ENCODE measurements at places on chromosomes 7 and 10.

- no peak for DNase-seq
Observed at GRCh38 chr10:46234026-46234425, 52.8 kb upstream of the ANTXRL start.

DNA sequence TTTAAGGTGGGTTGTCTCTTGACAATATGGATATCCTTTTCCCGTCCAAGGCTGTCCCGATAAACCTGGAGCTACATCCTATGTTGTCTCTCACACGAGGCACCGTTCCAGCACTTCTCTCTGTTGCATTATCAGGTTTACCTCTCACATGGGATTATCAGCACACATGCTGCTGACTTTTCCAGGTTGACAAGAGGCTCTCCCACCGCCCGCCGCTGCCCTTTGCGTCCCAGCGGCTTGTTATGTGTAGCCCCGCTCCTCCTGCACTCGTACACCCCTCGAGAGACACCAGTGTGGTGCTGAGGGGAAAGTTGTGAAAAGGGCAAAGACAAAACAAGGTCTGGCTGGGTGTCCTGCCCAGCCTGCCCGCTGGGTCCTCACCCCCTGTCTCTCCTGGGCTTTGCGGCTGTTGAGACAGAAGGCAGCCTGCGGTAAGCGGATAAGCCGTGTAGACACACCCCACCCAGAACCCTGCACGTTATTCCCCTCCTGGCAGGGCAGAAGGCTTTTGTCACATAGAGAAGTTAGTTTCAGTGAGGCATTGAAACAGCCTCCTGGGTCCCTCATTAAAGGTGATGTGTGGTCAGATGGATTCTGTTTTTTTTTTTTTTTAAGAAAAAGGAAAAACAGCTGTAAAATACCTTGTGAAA is 38.7 kb downstream of the UBE3C start:
- no peak for DNase-seq

DNA sequence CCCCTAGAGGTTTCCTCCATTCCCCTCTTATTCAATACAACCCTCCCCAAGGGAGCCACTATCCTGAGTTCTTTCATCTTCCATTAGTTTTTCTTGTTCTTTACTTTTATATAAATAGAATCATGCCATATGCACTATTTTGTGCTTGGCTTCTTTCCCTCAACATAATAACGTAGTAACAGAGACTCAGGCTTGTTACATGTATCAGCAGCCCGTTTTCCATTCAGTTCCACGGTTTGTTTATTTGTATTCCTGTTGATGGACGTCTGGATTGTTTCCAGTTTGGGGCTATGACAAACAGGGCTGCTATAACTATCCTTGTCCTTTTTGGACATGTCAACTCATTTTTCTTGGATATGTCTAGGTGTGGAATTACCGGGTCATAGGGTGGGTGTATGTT is 264.4 kb upstream of the MKI67 start:
- no peak for DNase-seq

- no peak for DNase-seq
Observed at GRCh38 chr10:111384556-111384955, 307.7 kb downstream of the ADRA2A start.

- no peak for DNase-seq
Observed at GRCh38 chr7:150742286-150742968, 5.2 kb downstream of the GIMAP5 start.

DNA sequence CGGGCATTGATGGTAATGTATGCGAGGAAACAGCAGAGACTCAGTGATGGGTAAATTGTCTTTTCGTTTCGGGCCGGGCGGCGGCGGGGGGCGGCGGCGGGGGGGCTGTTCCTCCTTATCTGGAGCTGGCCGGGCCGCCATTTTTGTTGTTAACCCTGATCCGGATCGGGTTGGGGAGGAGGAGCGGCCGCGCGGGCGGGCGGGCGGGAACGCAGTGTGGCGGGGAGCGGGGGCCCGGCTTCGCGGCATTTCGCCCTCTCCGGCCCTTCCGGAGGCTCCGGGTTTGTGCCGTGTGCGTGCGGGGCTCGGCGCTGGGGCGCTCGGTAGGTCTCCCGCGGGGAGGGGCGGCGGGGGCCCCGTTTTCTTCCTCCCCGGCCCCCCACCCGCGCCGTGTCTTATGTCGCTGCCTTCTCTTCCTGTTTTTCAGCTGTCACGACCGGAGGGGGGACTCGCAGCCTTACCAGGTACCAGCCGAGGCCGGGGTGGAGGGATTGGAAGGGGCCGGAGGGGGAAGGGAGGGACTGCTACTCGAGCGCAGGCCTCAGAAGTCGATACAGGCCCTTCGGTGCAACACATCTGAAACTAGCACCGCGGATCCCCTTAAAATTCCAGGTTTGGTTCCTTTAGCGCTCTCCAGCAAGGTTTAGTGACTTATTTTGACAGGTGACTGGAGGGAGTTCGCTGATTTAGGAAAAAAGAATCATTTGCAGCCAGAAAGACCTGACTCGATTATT is 820 bp downstream of the WAC start:
- DNase-seq = peak; percentile 72

GRCh38 chr10:79377557-79378382 is 30.5 kb downstream of the PPIF start:
- DNase-seq = no peak

DNA sequence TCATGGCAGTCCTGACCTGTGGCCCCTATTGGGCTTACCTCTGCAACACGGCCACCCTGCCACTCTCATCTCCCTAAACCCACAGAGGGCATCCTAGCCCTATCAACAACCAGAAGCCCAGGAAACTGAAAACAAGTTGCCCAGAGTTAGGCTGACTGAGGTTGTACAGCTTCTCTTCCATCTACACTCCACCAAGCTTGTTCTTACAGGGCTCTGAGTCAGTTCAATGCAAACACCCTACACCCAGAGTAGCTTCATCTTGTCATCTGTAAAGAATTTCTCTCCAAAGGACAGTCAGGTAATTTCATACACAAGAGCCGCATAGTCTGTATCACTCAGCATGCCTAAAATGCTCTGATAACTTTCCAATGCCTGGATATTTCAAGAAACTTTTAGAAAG is 175.4 kb downstream of the ARID5B start:
- DNase-seq = peak; percentile 22

GRCh38 chr10:113982296-113982695 is 61.4 kb upstream of the ADRB1 start:
- no peak for DNase-seq
